ENCODE measurements at places on chromosomes 7 and 10. TPM values are rescaled to one million over a fixed set of nuclear protein-coding genes. Genes with fewer than 3 reads are reported as not detected.

- H3K4me1 ChIP-seq, result no peaks in the 10 kb centered on the region
- H3K36me3 ChIP-seq, result peaks cover 51% of the 10 kb centered on the region
- DNase-seq, result no peak
- no peaks in the 10 kb centered on the region for H3K27me3 ChIP-seq
- no peak overlapping the region for H3K27ac ChIP-seq
Measured at GRCh38 chr10:31507427-31507826, 188.4 kb downstream of the ZEB1 start.

DNA sequence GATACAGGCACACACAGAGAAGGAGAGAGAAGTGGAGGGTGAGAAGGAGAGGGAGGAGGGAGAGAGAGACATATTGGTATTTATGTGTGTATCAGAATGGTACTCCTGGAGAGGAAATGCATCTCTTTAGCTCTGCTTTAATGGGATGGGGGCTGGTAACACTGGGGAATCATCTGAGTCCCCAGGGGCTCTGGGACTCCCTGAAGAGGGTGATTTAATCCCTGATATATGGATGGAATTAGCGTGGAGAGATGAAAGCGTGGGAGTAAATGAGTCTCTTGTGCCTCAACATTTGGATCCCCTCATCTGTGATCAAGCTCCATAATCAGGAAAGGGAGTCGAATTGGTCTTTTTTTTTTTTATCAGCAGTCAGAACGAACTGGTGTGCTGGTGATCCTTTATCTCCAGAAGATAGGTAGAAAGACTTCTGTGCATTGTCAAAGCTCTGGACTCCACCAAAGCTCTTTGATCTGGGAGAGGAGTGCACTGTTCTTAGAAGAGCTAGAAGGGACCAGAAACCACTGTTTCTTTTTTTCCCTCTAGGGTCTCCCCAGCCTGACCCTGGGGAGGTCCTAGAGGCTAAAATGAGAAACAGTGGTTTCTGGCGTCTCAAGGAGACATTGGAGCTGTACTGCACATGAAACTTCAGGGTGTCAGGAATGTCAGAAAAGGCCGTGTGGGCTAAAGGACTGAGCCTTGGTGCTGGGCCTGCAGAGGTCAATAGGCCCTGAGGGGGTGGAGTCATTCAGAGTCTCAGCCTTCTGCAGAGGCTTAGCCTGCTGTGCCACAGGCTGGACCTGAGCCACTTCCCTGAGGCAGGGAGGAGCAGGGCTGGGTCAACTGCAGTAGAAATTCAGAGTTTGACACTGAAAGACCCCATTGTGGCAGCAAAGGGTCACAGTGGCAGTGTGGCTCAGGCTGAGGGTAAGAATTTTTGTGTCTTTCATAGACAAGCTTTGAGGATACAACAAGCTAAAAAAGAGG is 234.4 kb upstream of the SLC26A5 start:
- DNase-seq, result no peak
- no peak overlapping the region for H3K27ac ChIP-seq
- no peaks in the 10 kb centered on the region for H3K4me1 ChIP-seq
- no peaks in the 10 kb centered on the region for H3K27me3 ChIP-seq
- no peaks in the 10 kb centered on the region for H3K36me3 ChIP-seq
- no peak overlapping the region for H3K4me3 ChIP-seq

DNA sequence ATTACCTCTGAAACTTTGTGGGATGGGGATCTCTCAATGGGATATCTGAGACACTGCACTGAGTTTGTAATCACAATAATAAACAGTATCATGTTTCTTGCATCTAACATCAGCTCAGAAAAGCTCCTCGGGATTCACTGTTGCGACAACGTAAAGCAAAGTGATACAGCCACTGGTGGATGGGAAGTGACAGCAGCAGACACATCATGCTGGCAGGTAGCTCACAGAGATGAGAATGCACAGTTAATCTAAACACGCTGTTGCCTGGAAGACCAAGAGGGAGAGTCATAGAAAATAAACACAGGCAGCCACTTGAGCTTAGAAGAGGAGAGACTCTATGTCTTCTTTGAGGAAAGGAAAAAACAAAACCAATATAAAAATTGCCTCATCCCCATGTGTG is 513.8 kb downstream of the MAGI2 start:
- H3K27ac ChIP-seq, result no peak overlapping the region
- H3K4me1 ChIP-seq, result no peaks in the 10 kb centered on the region
- no peaks in the 10 kb centered on the region for H3K36me3 ChIP-seq
- DNase-seq, result no peak
- no peaks in the 10 kb centered on the region for H3K27me3 ChIP-seq
- no peak overlapping the region for H3K4me3 ChIP-seq

DNA sequence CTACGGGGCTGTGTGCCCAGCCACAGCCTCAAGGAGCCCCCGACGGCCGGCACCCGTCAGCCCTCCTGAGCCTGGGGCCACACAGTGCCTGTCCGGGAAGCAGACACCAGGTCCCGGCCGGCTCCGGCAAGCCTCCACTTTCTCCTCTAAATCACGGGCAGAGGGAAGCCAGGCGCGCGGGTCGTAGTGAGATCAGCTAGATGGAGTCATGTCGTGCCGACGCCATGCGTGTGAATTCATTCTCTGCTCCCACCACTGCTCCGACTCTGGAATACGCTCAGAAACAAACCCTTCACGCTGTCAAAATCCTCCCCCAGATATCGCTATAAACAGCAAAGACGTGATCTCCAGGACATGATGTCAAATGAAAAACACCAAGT is 93.7 kb upstream of the DNAAF5 start:
- H3K27ac ChIP-seq, result no peak overlapping the region
- H3K36me3 ChIP-seq, result no peaks in the 10 kb centered on the region
- H3K27me3 ChIP-seq, result no peaks in the 10 kb centered on the region
- H3K4me1 ChIP-seq, result no peaks in the 10 kb centered on the region

GRCh38 chr7:77866786-77867536 is 68.4 kb downstream of the PHTF2 start:
- H3K27ac ChIP-seq, result no peak overlapping the region
- no peak for DNase-seq
- H3K4me1 ChIP-seq, result peaks cover 6% of the 10 kb centered on the region
- H3K4me3 ChIP-seq, result no peak overlapping the region
- no peaks in the 10 kb centered on the region for H3K36me3 ChIP-seq

- peaks cover 58% of the 10 kb centered on the region for H3K4me1 ChIP-seq
- peak overlapping the region; percentile 95 for H3K27ac ChIP-seq
- H3K27me3 ChIP-seq, result no peaks in the 10 kb centered on the region
- DNase-seq, result no peak
Measured at GRCh38 chr7:44884621-44885393, 523 bp downstream of the PURB start.

- no peak overlapping the region for H3K27ac ChIP-seq
- no peak for DNase-seq
- no peak overlapping the region for H3K4me3 ChIP-seq
- H3K27me3 ChIP-seq, result no peaks in the 10 kb centered on the region
Measured at GRCh38 chr7:64868499-64868898, 34.6 kb upstream of the ZNF273 start.

VGF gene
- 1.2 TPM for total RNA-seq

DAGLB gene
- total RNA-seq, result 22.1 TPM

SLC4A2 gene
- total RNA-seq, result 66.5 TPM
